ENCODE measurements at places on chromosomes 1 and 21. TPM values are rescaled to one million over a fixed set of nuclear protein-coding genes. Genes with fewer than 3 reads are reported as not detected.

- no peak for DNase-seq
These were observed 51.2 kb downstream of the B3GALT5 start for GRCh38 chr21:39663742-39664492.

DNA sequence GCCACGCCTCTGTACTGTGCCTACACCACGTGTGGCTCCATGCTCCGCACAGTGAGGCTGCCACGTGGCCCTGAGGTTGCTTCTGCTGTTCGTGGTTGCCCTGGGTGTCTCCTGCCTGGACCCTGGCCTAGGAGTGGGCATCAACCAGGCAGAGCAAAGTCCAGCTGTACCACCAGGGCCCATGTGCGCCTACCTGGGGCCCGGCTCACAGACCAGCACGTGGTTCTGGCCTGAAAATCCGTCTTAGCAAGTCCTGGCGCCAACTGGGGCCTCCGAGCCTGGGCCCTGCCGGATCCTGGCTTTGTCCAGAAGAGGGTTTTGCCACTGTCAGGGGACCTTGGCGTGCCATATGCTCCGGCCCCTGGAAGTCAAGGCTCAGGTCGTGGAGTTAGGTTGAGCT is 107.1 kb upstream of the TTC34 start:
- no peak for DNase-seq

DNA sequence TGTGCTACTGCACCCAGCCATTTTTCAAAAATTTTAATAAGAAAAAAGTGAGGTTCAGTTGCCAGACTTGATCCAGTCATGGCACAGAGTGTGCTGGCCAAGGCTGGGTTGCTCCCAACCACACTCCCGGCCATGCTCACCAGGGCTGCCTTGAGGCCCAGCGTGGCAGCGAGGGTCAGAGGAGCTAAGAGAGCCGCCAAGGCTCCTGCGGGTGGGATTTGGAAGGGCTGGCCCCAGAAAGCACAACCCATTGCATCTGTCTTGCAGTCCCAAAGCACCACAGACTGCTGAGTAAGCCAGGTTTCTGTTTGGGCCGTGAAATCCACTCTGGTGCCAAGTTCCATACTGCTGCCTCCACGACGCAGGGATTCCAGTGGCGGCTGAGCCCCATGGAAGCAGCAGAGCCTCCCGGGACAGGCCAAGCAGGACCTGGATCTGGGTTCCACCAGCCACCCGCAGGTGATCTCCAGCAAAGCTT is 22.6 kb downstream of the ZBTB17 start:
- DNase-seq = no peak

DNA sequence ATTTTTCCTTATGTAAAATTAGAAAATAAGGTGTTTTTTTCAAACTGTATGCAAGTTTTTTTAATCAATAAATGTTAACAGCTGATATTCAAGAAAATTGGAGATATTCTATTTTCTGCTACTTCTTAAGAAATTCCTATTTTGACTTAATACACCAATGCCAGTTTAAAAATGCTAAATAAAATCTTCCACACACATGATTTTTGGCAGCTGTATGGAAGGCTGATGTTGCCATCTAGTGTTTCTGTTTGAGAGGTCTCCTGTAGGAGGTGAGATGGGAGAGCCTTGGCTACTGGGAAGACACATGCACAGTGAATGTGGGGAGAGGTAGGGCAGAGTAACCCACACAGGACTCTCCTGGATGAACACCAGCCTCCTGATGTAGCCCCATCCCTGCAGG is 29.2 kb upstream of the OR2B11 start:
- peak; percentile 54 for DNase-seq

- DNase-seq = no peak
These were observed 72.4 kb downstream of the ADARB1 start for GRCh38 chr21:45146801-45147200.

DNA sequence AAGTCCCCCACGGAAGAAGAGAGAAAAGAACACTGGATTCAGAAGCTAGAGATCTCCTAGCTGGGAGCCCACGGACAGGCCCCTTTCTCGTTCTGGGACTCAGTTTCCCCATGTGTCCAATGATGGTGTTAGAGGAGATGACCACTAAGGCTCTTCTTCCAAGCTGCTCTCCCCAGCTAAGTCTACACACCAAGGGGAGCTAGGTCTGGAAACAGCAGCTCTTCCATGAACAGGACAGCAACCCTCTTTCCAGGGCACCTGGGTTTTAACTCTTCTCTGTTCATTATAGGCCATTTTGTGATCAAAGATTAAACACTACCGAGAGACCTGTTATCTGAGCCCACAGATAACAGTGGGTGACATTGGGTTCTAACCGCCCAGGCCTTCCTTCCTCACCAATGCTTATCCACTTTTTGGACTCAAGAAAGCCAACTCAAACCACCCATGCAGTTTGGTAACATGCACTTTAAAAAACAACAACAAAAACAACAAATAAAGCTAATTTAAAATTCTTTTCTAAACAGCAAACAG is 85.9 kb downstream of the MRPL37 start:
- no peak for DNase-seq

The LCE2B gene
- not detected for total RNA-seq

The LAX1 gene
- 41.2 TPM for total RNA-seq

Measured in CD4-positive, alpha-beta memory T cell (primary cell).